ENCODE measurements at places on chromosomes 4 and X.

DNA sequence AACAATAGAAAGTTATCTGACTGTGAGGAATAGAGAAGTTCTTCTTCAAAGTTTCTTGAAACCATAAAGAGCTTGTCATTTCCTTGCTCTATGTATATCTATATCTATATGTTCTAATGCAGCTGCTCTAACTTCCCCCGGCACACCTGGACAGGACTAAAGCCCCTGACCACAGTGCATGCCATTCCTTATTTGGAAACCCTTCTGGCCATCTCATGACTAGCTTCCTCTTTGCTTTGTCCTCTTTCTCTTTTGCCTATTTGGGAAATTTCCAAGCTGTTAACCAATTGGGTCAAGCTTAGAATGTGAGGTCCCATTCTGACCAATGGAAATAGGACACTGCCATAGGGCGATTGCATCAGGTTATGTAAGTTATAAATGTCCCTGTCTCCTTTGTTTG is 1481.1 kb downstream of the STIM2 start:
- no peak for DNase-seq

DNA sequence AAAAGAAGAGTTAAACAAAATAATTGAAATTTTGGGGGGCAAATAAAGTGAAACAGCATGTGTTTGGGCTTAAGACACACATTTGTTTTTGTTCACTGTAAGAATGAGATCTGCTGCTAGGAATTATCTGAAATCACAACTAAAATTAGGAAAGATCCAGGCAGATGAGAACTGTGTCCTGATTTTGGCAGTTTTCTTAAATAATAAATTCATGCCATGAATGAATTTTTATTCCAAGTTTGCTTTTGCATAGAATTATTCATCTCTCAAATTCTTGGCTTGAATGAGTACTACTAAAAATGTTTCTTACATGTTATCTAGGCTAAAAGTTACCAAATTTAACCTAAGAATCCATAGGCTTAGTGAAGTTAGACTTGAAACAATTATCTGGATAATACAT is 321.7 kb downstream of the ANK2 start:
- no peak for DNase-seq

DNA sequence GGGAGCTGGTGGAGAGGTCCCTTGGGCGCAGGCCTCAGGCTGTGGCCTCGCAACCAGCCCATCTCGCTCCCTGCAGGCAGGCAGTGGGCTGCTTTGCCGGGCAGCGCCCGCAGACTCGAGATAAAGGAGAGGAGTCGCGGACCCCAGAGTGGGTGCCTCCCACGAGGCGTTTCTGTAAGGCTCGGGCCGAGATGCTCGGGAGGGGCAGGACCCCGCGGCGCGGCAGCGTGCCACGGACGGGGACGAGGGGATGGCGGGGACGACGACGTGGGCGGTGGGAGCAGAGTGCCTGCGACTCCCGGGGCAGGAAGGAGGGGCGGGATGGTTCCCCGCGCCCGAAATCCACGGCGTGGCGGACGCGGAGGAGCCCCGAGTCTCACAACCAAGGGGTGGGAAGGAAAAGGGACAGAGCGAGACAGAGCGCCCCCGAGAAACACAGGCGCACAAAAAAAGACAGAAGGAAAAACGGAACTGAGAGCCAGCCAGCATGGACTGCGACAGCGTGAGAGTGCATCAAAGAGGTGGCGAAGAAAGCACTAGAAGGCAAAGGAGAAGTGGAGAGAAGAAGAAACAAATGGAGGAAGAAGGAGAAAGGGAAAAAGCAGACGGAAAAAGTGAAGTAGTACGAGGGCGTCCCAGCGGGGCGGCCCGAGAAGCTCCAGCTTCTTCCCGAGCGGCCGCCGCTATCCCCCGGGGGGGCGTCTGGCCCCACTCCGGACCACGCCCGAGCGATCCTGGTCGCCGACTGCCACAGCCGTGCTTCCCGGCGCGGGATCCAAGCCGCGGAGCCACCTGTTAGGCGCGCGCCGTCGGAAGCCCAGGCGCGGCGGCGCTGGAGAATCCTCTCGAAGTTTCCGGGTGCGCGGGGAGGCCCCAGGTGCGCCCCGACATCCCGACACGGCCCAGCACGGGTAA is 1.5 kb downstream of the BEND4 start:
- peak; percentile 4 for DNase-seq

DNA sequence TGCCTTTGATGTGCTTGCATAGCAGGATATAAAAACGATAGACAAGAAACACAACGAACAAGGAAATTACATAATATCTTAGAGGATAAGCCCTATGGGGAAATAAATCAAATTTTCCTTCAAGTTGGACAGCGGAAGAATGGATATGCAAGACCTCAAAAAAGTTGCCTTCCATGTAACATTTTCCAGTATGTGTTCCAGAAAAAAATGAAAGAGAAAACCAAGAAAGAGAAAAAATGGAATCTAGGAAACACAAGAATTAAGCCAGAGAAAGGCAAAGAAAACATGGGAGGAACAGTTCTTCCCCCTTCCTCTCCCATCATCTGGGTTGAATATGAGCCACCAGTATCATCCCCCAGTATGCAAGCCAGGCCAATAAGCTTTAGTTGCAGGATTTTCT is 34.6 kb upstream of the MID1 start:
- DNase-seq: no peak

- DNase-seq: no peak
Measured at GRCh38 chr4:98505992-98506391, 152.4 kb downstream of the TSPAN5 start.

DNA sequence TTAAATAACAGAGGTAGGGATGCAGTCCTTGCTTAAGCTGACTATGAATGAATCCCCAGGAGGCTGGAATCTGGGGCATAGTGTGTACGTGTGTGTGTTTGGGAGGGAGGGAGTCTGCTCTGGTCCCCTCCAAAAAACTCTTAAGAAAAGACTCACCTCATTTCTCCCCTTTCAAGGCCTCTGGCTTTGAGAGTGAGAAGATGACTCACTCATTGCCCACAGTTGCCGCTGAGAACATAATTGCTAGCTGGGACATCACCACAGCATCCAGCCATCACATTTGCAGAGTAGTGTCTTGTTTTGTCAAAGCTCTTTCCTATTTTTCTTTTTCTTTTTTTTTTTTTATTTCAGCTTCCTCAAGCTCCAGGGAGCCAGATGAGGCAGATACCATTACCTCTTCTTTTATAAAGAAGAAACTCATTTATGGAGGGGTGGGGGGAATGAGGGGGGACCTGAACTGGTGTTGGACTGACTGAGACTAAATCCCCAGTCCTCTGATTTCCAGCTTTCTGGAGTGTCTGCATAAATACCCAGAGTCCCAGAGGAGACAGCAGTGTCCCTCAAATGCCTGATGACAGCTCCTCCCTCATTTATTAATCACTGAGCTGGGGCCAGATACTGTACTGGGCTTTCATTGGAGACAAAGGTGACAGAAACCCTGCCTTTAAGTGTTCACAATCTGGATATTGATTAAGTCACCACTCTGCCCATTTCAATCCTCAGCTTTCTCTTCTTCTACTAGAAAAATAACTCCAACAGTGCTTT is 61.9 kb upstream of the LAS1L start:
- peak; percentile 32 for DNase-seq

GRCh38 chr4:14028862-14029261 is 401.3 kb upstream of the BOD1L1 start:
- no peak for DNase-seq

DNA sequence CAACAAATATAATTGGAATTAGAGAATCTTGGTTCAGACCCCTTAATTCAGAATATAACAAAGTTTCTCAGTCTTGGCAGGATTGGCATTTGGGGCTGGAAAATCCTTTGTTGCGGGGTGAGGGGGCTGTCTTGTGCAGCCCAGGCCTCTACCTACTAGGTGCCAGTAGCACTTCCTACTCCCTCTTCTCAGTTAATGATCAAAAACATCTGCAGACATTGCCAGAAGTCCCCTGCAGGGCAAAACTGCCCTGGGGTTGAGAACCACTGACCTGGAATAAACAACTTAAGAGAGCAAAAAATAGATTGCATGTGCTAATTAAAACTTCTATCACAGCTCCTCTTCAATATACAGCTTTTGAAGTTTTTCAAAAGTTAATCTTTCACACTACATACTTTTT is 36.7 kb upstream of the CXorf38 start:
- DNase-seq: no peak

DNA sequence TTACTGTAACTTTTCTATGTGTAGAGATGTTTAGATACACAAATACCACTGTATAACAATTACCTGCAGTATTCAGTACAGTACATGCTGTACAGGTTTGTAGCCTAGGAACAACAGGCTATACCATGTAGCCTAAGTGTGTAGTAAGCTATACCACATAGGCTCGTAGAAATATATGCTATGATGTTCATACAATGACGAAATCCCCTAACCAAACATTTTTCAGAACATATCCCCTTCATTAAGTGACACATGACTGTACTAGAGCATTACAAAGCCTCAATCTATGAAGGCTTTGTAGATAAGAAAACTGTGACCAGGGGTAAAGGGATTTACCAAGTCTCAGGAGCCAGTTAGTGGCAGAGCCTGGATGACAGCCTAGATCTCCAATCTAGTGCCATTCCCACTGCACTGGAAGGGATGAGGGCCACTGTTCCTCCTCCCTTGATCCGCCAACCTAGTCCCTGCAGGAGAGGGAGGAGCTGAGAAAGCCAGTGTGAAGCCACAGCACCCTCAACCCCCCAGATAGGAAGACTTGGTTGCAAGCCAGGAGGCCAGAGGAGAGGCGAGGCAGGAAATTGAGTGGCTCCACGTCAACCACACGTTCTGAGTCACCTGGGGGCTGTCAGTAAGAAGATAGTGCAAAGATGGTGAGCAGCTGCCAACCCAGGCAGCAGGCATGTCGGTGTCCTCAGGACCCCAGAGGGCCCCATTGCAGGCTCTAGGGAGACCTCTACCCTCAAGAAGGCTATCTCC is 227.7 kb downstream of the BCOR start:
- DNase-seq: peak; percentile 69

DNA sequence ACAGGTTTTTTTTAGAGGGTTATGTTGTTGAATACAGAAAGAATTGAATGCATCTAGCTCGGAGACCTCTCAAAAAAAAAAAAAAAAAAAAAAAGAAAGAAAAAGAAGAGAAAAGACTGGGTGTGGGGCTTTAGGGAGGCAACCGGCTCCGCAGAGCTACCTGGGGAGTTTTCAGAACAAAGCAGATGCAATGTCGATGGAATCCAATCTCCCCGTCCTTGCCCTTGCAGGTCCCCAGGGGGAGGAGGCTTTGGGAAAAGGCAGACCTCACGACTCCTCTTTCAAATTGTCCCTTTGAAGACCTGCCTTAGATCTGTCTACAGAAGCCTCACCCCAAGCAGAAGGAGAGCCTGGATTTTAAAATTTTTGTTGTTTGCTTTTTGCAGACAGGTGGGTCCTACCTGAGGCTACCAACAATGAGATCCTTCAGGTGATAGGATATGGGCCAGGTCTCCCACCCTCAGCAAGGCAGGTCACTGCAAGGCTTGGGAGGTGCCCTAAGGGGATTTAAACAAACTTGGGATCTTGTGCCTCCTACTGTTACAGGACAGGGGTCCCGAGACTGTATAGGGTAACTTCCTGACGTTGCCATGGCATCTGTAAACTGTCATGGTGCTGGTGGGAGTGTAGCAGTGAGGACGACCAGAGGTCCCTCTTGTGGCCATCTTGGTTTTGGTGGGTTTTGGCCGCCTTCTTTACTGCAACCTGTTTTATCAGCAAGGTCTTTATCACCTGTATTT is 75.2 kb upstream of the PRKX start:
- peak; percentile 6 for DNase-seq

All from activated CD4-positive, alpha-beta T cell treated with anti-CD3 and anti-CD28 coated beads, Interleukin-2, amount 50 U/mL, for 48 hours (primary cell).